Sciatic nerve (tissue), 2 donors: ENCODE measurements at places on chromosomes 2 and 18. TPM values are rescaled to one million over a fixed set of nuclear protein-coding genes. Genes with fewer than 3 reads are reported as not detected.

- DNase-seq = no peak
Observed at GRCh38 chr2:239116456-239117246, 268.8 kb downstream of the TWIST2 start.

The GPR75 gene
- total RNA-seq = 2.5 TPM

DNA sequence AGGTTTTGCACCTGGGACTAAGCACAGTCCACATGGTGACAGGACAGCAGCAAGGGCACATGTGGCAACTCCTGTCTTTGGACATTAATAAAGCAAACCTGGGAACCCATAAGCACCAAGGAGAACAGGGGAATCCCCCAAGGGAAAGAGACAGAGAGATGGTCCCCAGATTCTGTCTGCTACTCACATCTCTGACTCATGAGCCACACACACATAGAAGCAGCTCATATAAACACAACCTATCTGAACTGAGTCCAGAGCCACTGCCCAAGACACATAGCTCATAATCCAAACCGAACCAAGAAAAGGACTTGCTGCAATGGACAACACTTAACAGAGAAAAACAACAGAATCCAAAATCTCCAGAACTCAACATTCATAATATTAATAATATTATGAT, 82.5 kb downstream of the OSBPL1A start:
- no peak for DNase-seq

The SERPINB10 gene
- not detected for total RNA-seq

GRCh38 chr2:230472621-230473018, 56.6 kb downstream of the SP100 start:
- DNase-seq = no peak

The ZNF521 gene
- total RNA-seq = 57.1 TPM

DNA sequence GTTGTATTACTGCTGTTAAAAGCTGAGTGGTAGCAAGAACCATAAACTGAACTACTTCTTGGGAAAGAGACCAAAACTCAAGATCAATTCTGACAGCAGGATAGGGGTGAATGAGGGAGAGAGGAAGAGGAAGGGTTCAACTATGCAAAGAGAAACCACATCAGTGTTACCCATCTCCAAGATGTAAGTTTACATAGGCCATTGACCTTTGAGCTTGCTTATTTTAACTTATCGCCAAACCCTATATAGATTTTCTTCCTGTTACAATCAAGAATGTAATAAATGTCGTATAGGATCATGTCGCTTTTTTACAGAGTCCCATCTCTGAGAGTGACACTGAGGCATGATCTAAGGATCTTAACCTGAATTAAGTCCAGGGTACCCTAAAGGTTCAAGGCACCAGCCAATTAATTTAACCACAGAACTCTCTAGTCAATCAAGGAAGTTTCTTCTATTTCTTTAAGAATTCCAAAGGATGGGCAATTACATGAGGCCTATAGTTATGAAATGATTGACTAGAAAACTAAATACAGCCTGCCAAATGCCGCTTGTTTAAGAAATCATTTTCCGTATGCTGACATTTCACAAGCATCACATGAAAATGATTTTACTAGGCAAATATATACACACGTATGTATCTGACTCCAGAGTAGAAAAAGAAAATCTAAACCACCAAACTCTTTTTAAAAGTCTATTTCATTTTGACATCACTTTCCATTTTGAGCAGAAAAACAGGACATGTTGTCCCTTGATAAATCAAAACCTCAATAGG, 11.8 kb downstream of the RND3 start:
- no peak for DNase-seq

GRCh38 chr2:176614049-176614448, 344.8 kb downstream of the MTX2 start:
- DNase-seq = no peak

- DNase-seq = no peak
Observed at GRCh38 chr18:56521263-56521662, 117.1 kb downstream of the TXNL1 start.

DNA sequence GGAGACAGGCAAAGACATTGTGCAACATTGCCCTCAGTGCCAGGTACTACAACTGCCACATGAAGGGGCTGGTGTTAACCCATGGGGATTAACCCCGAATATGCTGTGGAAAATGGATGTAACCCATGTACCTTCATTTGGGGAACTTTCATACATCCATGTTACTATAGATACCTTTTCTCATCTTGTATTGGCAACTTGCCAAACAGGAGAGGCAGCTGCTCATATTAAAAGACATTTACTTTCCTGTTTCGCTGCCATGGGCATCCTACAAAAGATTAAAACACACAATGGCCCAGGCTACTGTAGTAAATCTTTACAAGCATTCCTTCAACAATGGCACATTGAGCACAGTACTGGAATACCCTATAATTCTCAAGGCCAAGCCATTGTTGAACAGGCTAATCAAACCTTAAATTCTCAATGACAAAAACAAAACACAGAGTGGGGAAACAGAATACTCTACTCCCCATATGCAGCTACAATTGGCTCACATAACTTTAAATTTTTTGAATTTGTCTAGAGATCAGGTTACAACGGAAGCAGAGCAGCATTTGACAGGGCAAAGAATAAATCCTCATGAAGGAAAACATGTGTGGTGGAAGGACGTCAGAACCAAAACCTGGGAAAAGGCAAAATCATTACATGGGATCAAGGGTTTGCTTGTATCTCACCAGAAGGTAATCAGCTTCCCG, 1723.5 kb upstream of the LRRTM1 start:
- DNase-seq = no peak

- DNase-seq = no peak
Observed at GRCh38 chr2:23204685-23205242, 180.2 kb upstream of the KLHL29 start.

DNA sequence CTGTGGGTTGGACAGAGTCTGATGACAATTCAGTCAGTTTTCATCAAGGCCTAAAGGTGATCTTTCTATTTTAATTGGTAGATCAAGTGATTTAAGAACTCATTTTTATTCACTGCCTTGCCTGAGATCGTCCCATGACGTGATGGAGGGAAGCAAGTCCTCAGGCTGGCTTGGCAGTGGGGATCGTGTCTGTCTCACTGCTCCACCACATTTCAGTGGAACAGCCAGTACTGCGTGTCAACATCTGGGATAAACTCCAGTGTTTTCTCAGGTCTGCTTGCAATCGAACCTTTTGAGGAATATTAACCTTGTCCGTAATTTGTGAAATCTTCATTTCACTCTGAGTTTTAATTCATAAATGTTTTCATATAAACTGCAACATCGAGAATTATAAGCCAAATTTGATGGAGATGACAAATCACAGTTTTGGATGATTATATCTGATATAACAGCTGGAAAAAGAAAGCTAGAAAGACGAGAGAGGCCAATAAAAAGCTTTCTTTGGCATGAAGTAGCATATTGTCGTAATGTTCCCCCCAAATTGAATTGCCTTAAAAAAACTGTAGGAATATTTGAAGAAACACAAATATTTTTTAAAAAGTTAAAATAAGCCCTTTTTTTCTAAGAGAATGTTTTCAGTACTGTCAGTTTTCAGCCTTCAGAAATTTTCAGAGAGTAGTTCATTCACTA, 414.7 kb upstream of the SPRED2 start:
- peak; percentile 64 for DNase-seq

- DNase-seq = no peak
Observed at GRCh38 chr2:195442458-195443175, 214.4 kb upstream of the SLC39A10 start.

- no peak for DNase-seq
Observed at GRCh38 chr18:23972453-23972852, 42.1 kb upstream of the TTC39C start.

DNA sequence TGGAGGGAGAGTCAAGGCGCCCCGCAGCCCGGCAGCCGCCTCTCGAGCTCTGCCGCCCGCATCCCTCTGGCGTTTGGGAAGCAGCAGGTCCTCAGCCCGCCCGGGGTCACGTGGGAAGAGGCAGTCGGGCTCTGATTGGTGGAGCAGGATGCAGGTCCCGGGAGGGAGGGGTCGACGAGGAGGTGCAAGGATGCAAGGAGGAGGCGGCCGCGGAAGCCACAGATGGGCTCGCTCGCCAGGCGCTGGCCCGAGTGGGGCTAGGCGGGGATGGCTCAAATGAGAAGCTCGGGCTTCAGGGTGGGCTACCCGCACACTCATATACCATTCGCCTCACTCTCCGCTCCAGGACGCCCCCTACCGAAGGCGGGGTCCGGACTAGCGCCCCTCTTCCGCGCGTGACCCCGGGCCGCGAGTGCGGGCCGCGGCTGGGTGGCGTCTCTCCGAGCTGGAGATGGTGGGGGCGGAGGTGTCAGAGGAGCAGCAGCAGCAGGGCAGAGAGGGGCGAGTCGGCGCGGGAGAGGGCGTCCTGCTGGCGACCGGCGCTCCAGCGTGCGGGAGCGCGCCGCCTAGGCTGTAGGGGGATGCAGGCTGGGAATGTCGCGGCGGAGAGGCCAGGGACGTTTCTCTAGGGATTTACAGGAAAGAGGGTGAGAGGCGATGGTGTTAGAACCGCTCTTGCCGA, at the start of gene TMEFF2:
Gene TMEFF2, minus strand, starts transcription at position 68 of the 682 bp plus-strand sequence. CDS start 409 bp downstream, outside the sequence.
- DNase-seq = peak; percentile 64

The LIMS4 gene
- total RNA-seq = 2.2 TPM

DNA sequence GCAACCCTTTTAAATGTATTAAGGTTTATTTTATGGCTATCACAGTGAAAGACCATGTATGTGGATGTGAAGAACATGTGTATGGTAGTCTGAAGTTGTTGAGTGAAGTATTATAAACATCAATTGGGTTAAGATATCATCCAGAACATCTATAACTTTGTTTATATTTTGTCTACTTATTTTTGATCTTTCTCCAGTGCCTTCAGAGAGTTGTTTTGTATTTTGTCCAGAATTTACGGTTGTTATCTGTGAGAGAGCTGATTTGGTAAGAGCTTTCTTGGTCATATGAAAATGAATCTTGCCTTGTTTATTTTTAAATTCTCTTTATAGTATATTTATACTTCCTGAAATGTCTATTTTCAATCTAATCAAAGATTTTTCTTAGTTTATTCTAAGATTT, 573.7 kb upstream of the POU3F3 start:
- no peak for DNase-seq

DNA sequence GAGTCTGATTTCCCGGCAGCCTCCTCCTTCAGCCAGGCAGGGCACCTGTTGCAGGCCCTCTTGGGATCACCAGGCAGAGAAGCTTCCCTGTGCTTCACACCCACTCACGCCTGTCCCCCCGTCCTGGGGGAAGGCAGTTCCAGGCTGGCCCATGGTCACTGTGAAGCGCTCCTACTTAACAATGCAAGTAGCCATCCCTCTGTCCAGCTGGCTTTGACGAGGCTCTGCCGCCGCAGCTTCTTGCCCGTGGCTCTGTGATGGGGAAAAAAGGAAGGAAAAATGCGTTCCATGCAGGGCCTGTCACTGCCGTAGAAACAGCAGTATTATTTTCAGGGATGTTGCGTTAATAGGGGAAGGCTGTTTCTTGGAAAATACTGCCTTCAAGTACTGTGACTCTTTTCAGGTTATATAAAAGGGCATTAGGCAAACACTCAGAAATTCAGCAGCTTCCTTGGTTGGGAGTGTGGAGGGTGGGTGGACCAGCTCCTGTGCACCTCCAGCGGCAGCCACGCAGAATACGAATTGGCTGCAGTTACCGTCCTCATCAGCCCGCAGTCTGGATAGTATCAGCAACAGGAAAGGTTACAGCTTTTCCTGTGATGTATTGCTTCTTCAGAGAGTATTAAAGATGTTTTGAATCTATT, 232.3 kb downstream of the KLHL29 start:
- peak; percentile 76 for DNase-seq

The CROCC2 gene
- total RNA-seq = 0.18 TPM

- DNase-seq = no peak
Observed at GRCh38 chr2:207694811-207695281, 16.6 kb upstream of the CCNYL1 start.

DNA sequence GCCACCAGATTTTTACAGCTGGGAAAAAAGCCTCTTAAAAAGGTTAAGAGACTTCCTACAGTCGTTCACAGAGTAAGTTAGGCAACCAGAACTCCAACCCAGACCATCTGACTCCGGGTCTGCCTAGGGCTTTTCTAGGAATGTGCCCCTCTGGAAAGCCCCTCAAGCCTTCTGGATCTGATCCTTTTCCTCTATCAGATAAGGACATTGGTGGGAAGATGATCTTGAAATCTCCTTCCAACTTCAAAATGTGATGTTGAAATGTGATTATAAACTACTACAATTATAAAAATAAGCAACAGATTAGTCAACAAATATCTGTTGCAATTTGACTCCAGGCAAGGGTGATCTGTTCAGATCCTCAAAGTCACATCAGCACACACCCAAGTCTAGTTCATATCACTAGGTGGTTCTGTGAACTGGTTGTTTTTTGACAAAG, 270.4 kb downstream of the ARHGAP15 start:
- no peak for DNase-seq

GRCh38 chr2:235085476-235085875, 133.7 kb downstream of the SH3BP4 start:
- no peak for DNase-seq

- no peak for DNase-seq
Observed at GRCh38 chr18:73340135-73340977, 472.6 kb upstream of the NETO1 start.

The IL18RAP gene
- total RNA-seq = 3.0 TPM

DNA sequence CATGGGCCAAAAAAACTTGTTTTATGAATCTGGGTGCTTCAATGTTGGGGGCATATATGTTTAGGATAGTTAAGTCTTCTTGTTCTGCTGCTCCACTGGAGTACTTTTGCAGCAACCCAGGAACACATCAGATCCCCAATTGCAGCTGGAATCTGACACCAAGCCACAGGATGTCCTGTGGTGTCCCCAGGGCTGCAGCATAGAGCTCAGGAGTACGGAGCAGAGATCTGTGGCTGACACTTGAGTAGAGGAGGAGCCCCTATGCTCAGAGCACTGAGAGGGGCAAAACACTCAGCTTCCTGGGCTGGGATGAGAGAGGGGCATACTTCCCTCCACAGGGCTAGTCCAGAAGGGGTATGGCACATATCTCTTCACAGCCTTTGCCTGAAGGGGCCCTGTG, 138.9 kb upstream of the ERBB4 start:
- no peak for DNase-seq

The SETBP1 gene
- total RNA-seq = 44.5 TPM
